ENCODE measurements at places on chromosomes 4 and X. TPM values are rescaled to one million over a fixed set of nuclear protein-coding genes. Genes with fewer than 3 reads are reported as not detected.

Gene SOWAHD
- total RNA-seq = 0.57 TPM

Gene ZNF157
- total RNA-seq = 0.26 TPM

Gene GC
- 0.65 TPM for total RNA-seq

Gene ABCG2
- total RNA-seq = 6.3 TPM

Gene UGT2B11
- not detected for total RNA-seq

Gene FGD1
- 3.3 TPM for total RNA-seq

Gene GYPA
- total RNA-seq = not detected

Gene JAKMIP1
- 0.29 TPM for total RNA-seq

Gene PLP1
- total RNA-seq = 2.1 TPM

Gene ZFP92
- 1.1 TPM for total RNA-seq

Data from ureter (tissue), 1 donor.